ENCODE measurements at places on chromosomes 11 and 22.

DNA sequence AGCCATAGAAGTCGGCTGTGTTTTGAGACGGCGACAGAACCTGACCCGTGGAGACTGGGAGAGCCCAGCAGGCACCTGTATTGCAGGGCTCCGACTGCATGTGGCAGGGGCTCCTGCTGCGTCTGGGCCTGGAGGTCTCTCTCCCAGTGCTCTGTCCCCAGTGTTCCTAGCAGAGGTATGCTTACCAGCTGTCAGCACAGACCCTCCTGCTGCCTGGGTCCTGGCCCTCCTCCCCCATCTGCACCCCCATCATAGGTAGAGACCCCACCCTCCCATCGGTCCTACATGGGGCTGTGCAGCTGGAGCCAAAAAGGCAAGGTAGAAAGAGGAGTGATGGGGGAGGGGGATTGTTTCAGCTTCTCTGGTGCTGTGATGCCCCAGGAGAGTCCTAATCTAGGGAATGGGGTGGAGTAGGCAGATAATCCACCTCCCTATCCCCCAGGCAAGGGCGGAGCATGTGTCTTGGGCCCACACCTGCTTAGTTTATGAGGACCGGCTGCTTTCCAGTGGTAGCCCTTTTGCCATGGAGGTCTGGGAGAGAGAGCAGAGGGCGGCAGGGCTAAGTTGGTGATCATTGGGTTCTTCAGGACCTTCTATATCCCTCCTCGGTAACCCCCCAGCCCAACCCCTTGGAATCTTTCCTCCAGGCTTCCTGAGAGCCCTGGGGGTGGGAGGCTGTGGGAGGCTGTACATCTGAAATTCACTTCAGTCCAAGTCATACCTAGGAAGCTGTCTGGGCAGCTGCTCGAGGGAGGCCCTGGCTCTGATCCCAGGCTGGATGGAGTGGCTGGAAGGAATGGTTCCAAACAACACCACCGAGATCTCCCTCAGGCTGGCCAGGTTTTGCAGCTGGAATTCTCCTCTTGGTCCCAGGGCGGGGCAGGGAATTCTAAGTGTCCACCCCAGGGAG lies 5.3 kb downstream of the SLC7A4 start:
- H3K4me3 ChIP-seq, result no peak overlapping the region
- ATAC-seq, result no peak
- H3K4me1 ChIP-seq, result peaks cover 23% of the 10 kb centered on the region
- no peak overlapping the region for H3K27ac ChIP-seq
- peaks cover 56% of the 10 kb centered on the region for H3K27me3 ChIP-seq

- H3K4me1 ChIP-seq, result peaks cover 22% of the 10 kb centered on the region
- H3K27ac ChIP-seq, result no peak overlapping the region
- H3K36me3 ChIP-seq, result no peaks in the 10 kb centered on the region
- H3K27me3 ChIP-seq, result peaks cover 76% of the 10 kb centered on the region
- no peak overlapping the region for H3K4me3 ChIP-seq
- ATAC-seq, result no peak
Measured at GRCh38 chr22:35561796-35562526, 21.3 kb downstream of the RASD2 start.

DNA sequence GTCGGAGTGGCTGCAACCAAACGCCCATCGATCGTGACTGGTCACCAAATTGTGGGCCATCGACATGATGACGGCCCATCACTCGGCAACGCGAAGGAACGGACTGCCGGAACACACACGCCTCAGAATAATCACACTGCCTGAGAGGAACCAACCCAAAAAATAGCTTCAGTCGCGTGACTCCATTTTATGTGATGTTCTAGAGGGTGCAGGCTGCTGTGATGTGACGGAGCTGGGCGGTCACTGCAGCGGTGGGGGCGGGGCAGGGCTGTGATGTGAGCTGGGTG lies 174.6 kb downstream of the CTTN start:
- no peaks in the 10 kb centered on the region for H3K4me1 ChIP-seq
- H3K27me3 ChIP-seq, result peaks cover 47% of the 10 kb centered on the region
- no peak for ATAC-seq
- no peak overlapping the region for H3K27ac ChIP-seq
- no peak overlapping the region for H3K4me3 ChIP-seq

GRCh38 chr22:49214976-49215375 lies 612.7 kb downstream of the BRD1 start:
- H3K27ac ChIP-seq, result no peak overlapping the region
- peaks cover 68% of the 10 kb centered on the region for H3K27me3 ChIP-seq
- no peaks in the 10 kb centered on the region for H3K4me1 ChIP-seq
- no peak for ATAC-seq

GRCh38 chr22:19760058-19760950 lies at the start of gene TBX1:
TBX1 (plus strand) TSS chr22:19760778; CDS start chr22:19760844, 66 bp downstream.
- no peak for ATAC-seq
- H3K4me3 ChIP-seq, result peak within 1 kb of the TSS; percentile 85
- H3K27ac ChIP-seq, result no peak within 1 kb of the TSS
- peaks cover 94% of the 10 kb centered on the region for H3K27me3 ChIP-seq
- H3K36me3 ChIP-seq, result peaks cover 6% of the 10 kb centered on the region

DNA sequence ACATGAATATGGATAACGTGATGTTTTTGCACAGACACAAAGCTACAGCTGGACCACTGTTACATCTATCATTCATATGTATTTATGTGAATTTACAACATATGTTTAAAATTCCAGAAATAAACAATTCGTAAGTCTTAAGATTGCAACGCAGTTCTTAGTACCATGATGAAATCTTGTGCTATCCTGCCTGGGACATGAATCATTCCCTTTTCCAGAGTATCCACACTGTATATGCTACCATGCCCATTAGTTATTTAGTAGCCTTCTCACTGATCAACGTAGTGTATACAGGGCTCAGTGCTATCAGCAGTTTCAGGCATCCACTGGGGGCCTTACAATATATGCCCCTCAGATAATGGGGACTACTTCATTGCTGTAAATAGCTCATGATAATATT lies 4.3 kb downstream of the ATL3 start:
- no peak overlapping the region for H3K27ac ChIP-seq
- no peaks in the 10 kb centered on the region for H3K27me3 ChIP-seq
- H3K4me3 ChIP-seq, result no peak overlapping the region
- ATAC-seq, result no peak

DNA sequence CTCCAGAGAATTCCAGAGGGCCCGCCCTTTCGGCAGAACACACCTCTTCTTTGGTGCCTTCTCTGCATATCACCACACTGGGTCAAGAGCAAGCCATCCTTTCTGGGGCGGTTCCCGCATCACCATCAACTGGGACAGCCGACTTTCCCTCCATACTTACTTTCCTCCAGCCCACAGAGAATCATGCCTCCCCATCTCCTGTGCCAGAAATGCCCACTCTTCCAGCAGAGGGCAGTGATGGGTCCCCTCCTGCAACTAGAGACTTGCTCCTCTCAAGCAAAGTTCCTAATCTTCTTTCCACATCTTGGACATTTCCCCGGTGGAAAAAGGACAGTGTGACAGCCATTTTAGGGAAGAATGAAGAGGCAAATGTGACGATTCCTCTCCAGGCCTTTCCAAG lies 157.7 kb downstream of the C11orf91 start:
- ATAC-seq, result peak; percentile 48
- H3K4me1 ChIP-seq, result no peaks in the 10 kb centered on the region
- H3K36me3 ChIP-seq, result no peaks in the 10 kb centered on the region
- no peak overlapping the region for H3K4me3 ChIP-seq
